ENCODE measurements at places on chromosomes 2 and 18.

GRCh38 chr2:149055751-149056150, 17.3 kb downstream of the LYPD6B start:
- DNase-seq = no peak

GRCh38 chr2:79235135-79235534, 75.6 kb upstream of the REG3A start:
- no peak for DNase-seq

DNA sequence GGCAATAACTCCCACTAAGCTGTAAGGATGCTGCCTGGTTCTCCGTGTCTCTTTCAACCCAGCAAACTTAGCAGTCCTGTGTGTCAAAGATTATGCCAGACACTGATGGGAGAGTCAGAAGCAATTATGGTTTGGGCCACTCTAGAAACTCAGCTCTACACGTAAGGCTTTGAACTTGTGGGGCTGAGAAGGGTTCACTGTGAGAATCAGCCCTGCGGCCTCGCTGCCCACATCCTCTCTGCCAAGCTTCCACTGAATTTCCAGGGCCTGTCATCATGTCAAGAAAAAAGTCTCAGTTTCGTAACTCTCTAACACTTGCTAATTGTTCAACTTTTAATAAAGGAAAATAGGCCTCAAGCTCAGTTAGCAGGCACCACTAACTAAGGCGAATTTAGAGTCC, 308.8 kb upstream of the LYPD1 start:
- DNase-seq = no peak

DNA sequence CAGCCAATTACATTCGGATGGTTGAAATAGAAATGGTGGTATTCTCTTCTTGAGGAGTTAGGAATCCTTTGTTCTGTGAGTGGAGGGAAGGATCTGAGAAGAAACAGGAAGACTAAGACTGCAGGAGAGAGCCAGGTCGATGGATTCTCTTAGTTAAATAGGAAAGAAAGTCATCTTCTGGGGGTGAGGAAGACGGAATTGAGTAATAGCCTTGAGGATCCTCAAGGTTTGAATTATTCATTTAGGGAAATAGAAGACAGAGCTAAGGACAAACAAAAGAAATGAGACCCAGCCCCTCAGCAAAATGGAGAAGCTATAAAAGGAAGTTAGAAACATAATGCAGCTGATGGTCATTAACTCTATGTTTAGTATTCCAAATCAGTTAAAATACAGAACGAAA, 1.8 kb downstream of the LAPTM4A start:
- no peak for DNase-seq

- no peak for DNase-seq
Observed at GRCh38 chr2:137383391-137383790, 580.9 kb upstream of the HNMT start.

- DNase-seq = no peak
Observed at GRCh38 chr2:84839851-84840250, 41.0 kb downstream of the TRABD2A start.

GRCh38 chr2:176085861-176086771, 2.4 kb upstream of the EVX2 start:
- DNase-seq = no peak

- DNase-seq = peak; percentile 74
Observed at GRCh38 chr2:109558076-109558882, 55.5 kb downstream of the SEPTIN10 start.

DNA sequence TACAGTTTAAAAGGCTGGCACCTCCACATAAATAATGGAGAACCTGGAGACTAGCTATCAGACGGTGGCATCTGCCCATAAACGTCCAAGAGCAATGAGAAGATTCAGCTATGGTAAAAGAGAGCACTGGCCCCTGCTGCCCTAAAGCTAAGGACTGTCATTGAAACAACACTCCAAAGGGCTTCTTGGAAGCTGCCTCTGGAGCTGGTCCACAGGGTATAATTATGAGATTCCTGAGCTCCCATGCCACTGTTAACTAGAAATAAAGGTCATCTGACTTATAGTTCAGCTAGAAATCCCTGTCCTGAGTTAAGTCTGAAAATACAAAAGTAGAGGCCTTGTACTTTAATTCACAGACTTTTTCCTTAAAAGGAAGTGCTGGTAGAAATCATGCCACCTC, 39.9 kb upstream of the RBMS1 start:
- DNase-seq = no peak
